Endothelial cell of umbilical vein (primary cell): ENCODE measurements at places on chromosomes 3 and 15. TPM values are rescaled to one million over a fixed set of nuclear protein-coding genes. Genes with fewer than 3 reads are reported as not detected.

The ADAMTS9 gene
- total RNA-seq = 22.6 and 23.9 TPM in 2 replicates

The RFT1 gene
- total RNA-seq = 28.8 and 29.8 TPM in 2 replicates

The SMCO1 gene
- total RNA-seq = not detected in 2 replicates

The EIF4A2 gene
- 260 and 282 TPM in 2 replicates for total RNA-seq

The FGD5 gene
- total RNA-seq = 134 and 141 TPM in 2 replicates

The FAM174B gene
- total RNA-seq = 20.0 and 30.2 TPM in 2 replicates

The FAM3D gene
- total RNA-seq = not detected in 2 replicates

The PLA2G4F gene
- not detected in 2 replicates for total RNA-seq

The PLA2G4D gene
- not detected in 2 replicates for total RNA-seq

The SPESP1 gene
- total RNA-seq = 1.5 and 3.0 TPM in 2 replicates

The SLC22A13 gene
- 0.44 and 0.53 TPM in 2 replicates for total RNA-seq

The ASB14 gene
- total RNA-seq = not detected in 2 replicates

The ISLR gene
- total RNA-seq = not detected in 2 replicates

The CRABP1 gene
- total RNA-seq = not detected in 2 replicates

The FSIP1 gene
- total RNA-seq = 1.1 and 1.2 TPM in 2 replicates

The FANCD2OS gene
- total RNA-seq = not detected in 2 replicates

The NAALADL2 gene
- total RNA-seq = 4.0 TPM in 2 replicates

The DPPA2 gene
- not detected in 2 replicates for total RNA-seq

The SLC33A1 gene
- 30.1 and 30.3 TPM in 2 replicates for total RNA-seq

The SKIC8 gene
- total RNA-seq = 49.0 and 49.7 TPM in 2 replicates

The AMT gene
- 3.3 and 4.4 TPM in 2 replicates for total RNA-seq

The GRIP2 gene
- total RNA-seq = not detected in 2 replicates

The MCF2L2 gene
- 0.99 and 1.1 TPM in 2 replicates for total RNA-seq

The XYLB gene
- 4.3 and 6.1 TPM in 2 replicates for total RNA-seq

The SMAD3 gene
- 71.7 and 88.2 TPM in 2 replicates for total RNA-seq

The P2RY1 gene
- 1.7 and 1.9 TPM in 2 replicates for total RNA-seq

The CCDC54 gene
- total RNA-seq = not detected in 2 replicates
